ENCODE measurements at places on chromosomes 12 and 14.

- no peak for DNase-seq
Observed at GRCh38 chr14:65872536-65872935, 460.0 kb downstream of the FUT8 start.

DNA sequence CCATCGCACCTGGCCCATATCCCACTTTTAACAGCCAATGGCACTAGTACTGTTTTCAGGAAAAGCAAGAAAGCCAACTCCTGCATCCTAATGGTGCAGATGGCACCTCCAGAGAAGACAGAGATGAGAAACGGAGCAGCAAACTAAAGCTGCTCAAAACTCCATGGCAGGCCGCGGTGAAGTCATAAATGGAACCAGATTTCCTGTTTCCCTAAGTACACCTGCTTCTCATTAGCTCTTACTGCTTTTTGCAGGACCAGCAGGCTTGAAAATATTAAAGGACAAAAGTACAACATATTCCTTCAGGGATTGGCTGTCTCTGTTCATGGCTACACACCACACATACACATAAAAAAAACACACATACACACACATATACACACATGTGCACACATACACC is 36.7 kb upstream of the LGALS3 start:
- no peak for DNase-seq

DNA sequence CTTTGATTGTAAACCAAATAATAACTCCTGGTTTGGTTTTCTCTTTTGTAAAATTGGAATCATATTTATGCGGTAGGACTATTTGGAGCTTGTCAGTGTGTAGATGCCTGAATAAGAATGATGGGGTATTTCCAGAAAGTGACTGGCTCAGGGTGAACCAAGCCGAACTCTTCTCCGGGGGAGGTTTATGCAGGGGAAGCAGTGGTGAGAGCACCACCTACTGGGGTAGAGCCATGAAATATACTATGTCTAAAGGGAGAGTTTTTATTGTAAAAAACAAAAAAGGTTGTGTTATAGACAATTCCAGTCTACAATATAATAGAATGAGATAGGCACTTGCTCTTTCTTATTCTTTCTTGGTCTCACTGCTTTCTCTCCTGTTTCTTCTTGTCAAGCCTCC is 222.9 kb upstream of the SLC16A7 start:
- no peak for DNase-seq

GRCh38 chr12:71472441-71472911 is 32.9 kb downstream of the LGR5 start:
- DNase-seq, result no peak

GRCh38 chr14:58862416-58863160 is 224.8 kb downstream of the DACT1 start:
- no peak for DNase-seq

All from NCI-H526 (cell line).